ENCODE measurements at places on chromosomes 3 and 15.

DNA sequence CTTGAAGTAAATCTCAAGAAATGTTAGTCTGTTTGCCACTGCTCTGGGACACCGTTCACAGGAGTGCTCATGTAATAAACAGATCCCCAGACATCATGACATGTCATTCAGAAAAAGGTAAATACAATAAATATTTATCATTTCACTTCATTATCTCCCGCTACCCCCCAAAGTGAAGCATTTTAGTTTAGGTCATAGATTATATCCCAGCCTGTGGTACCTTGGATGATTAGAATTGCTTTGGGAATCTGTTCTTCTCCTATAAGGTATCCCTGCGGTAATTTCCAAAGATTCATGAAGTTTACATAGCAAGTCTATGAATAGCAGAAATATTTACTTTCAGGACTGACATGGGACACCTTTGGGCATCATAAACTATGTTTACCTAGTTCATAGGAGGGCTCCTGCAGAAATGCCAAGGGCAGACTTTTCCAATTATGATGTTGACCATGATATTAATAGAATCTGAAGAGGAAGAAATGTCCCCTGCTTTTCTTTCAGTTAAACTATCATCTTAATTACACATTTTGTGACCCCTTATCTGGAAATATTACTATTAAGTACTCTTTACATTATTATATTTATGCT lies 268.0 kb downstream of the NAALADL2 start:
- DNase-seq: no peak

- DNase-seq: no peak
Measured at GRCh38 chr3:121883507-121883906, 10.7 kb upstream of the SLC15A2 start.

- DNase-seq: no peak
Measured at GRCh38 chr3:29936054-29936453, 655.2 kb downstream of the RBMS3 start.

DNA sequence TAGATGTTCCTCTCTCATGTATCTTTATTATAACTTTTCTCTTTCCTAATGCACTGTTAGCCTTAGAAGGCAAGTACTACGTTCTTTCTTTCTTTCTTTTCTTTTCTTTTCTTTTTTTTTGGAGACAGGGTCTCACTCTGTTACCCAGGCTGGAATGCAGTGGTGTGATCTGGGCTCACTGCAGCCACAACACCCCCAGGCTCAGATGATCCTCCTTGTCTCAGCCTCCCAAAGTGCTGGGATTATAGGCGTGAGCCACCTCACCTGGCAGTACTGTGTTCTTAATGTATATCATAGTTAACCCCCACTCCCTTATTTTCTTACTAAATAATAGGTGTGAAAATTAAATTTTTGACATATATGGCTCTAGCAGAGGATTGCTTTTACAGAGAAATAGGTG lies 23.1 kb downstream of the IQGAP1 start:
- DNase-seq: no peak

DNA sequence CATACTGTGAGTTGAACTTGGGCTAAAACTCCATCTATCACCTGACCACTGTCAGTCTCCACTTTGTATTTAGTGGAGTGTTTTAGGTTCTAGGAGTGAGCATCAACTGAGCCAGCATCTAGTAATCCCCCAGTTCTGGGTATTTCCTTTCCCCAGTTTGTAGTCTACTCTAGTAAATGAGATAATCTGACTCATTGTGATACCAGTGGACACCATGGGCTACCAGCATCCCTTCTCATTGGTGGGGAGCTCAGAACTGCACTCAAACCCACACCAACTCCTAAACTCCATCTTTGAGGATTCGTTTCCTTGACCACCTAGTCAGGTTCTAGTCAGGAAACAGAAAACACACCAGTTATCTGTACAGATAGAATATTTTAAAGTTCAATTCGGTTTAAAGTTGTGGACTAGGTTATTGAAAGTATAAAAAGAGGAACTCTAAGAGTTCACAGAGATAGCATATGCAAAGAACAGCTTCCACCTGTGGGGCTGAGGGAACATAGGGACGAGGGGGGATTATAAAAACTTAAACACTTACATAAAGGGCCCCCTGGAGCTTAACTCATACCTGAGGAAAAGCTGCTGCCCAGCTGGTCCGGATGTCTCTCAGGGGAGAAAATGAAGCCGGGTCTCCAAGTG lies 36.0 kb downstream of the LEO1 start:
- no peak for DNase-seq

DNA sequence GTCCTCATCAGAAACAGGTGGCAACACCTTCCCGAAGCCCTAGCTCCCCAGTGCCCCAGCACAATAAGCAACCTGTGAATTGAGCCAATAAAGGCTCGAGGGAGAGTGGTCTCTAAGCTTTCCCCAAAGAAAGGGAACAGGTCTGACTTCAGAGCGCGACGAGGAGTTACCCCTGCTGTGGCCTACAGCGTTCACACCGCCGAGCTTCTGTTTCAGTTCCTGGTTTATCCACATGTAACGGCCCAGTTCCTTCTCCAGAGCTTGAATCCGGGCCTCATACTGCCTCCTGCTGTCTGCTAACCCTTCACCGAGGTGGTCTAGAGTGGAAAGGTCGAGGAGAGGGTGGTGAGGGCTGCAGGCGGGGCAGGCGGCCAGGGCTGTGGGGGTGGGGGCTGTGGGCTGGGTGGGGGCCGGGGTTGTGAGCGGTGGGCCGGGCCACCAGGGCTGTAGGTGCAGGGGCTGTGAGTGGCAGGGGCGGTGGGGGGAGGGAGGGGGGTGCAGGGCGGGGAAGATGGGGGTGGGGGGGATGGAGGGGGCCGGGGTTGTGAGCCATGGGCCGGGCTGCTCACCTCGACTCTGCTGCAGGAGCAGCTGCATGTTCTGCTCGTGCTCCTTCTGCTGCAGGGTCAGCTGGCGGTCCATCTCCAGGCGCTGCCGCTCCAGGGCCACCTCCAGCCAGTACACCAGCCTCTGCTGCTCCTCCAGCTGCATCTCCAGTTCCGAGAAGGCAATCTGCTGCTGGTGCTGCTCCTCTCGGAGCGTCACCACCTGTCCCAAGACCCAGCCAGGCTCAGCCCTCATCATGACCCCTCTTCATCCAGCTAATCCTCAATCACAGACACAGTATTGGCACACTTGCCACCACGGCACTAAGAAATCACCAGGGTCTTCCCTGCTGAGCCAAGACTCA lies 26.2 kb downstream of the KIF7 start:
- DNase-seq: peak; percentile 37

DNA sequence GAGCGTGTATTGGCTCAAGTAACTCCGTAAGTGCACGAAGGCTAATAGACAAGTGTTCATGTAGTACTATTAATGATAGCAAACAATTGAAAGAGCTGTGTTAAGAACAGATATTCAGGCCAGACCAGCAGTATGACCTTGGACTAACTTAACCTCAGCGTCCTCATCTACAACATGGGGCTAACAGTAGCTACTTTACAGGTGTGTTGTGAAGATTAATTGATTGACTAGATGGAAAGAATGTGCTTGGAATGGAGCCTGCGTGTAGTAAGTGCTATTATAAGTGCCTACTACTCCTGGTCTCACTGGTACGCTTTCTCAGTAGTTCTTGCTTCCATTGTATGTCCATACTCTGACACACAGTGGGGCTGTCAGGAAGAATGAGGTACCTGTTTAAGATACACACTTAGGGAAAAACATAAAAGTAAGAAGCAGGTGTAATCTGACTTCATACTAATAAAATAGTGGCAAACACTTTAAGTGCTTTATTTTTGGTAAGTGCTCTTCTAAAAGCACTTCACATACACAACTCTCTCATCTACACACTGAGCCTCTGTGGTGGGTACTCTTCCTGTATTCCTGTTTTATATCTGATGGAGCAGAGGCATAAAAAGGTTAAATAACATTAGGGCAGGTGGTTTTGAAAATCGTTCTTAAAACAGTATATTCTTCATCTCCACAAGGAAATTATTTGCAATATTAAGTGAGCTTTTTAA lies 24.3 kb upstream of the FBXL22 start:
- no peak for DNase-seq

All from endodermal cell (in vitro differentiated cells).